Caco-2 (cell line): ENCODE measurements at places on chromosomes 11 and 22. TPM values are rescaled to one million over a fixed set of nuclear protein-coding genes. Genes with fewer than 3 reads are reported as not detected.
A peak's percentile ranks its signal among the peaks of the same experiment; 100 is the strongest.

Gene RBMXL2
- not detected in 2 replicates for total RNA-seq

- DNase-seq: no peak
Measured at GRCh38 chr11:115775846-115776245, 271.6 kb upstream of the CADM1 start.

- no peak for DNase-seq
Measured at GRCh38 chr11:36241497-36241896, 47.7 kb downstream of the COMMD9 start.

Gene IGHMBP2
- total RNA-seq: 49.1 and 55.5 TPM in 2 replicates

Gene SVIP
- 19.6 and 21.0 TPM in 2 replicates for total RNA-seq

GRCh38 chr11:18769802-18770456 is 21.7 kb downstream of the PTPN5 start:
- DNase-seq: no peak

Gene EFCAB6
- not detected in 2 replicates for total RNA-seq

Gene RRAS2
- total RNA-seq: 86.2 and 94.7 TPM in 2 replicates

Gene PRG2
- total RNA-seq: not detected in 2 replicates

- no peak for DNase-seq
Measured at GRCh38 chr22:40621309-40622151, 15.0 kb downstream of the MRTFA start.

- DNase-seq: no peak
Measured at GRCh38 chr11:131537748-131538147, 167.3 kb downstream of the NTM start.

DNA sequence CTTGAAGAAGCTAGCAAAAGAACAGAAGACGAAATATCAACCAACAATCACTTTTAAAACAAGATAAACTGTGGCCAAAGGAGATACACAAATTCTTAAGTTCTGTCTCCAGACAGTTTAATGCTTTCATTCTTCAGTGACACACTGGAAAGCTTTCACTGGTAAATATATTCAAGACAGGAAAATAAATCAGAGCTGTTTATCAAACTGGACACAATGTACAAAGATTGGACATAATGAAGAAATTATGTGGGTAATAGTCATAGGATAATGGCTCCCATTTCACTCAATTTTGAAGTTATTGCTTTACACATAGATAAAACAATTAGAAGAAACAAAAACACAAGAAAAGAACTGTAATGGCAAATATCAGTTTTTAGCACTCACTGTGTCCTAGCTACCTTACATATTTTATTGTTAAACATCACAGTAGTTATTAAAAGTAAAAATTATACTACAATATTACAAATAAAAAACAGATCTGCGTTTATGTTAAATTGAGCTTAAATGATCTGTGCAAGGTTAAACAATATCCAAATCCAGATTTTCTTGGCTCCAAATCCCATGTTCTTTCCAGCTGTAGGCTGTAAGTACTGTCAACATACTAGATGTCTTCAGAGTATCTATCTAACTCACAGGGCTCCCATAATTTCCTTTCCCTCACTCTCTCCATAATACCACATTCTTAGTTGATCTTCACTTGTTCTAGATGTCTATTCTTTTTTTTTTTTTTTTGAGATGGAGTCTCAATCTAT is 38.6 kb upstream of the NOX4 start:
- no peak for DNase-seq

DNA sequence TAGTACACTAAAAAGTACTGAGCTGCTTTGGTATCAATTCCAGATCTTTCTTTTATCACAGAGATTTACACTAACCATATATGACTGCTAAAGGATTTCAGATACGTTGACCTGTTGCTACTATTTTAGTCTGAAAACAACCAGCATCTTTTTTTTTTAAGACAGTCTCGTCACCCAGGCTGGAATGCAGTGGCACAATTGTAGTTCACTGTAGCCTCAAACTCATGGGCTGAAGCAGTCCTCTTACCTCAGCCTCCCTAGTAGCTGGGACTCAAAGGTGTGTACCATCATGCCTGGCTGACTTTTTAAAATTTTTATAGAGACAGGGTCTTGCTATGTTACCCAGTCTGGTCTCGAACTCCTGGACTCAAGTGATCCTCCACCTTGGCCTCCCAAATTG is 24.2 kb upstream of the L3MBTL2 start:
- no peak for DNase-seq

Gene RIMBP3B
- not detected in 2 replicates for total RNA-seq

DNA sequence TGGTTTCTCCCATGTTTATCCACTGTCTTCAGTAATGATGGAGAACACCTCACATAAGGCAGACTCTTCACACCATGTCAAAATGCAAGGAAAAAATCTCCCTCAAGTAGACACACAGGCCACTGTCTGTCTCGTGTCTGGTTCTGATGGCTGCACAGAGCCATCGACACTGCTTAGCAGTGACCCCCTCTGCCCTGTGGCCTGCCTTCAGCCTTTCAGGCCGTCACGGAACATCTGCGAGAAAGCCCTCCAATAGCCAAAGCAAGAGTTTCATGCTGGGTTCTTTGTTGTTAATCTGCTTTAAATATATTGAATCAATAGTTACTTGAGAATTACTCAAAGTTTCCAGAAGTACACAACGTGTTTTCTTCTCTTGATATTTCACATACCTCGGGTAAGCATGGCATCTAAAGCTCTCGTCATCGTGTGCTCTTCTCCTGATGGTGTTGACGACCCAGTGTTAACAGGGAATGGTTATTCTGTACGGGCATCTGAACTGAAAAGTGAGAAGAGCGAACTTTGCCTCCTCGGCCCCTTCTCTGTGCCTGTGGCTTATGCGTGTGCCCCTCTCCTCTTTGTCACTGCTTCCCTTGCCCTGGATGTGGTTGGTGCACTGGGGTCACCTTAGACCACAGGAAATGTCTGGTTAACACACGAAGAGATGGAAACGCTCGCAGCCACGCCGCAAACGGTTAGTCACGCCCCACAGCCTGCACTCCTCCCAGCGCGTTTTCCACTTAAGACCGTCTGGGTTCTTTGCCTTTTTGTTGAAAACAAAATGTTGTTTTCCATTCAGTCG is 33.4 kb upstream of the CTTN start:
- no peak for DNase-seq

Gene DDX25
- not detected in 2 replicates for total RNA-seq

Gene XPNPEP3
- 32.4 and 35.4 TPM in 2 replicates for total RNA-seq

DNA sequence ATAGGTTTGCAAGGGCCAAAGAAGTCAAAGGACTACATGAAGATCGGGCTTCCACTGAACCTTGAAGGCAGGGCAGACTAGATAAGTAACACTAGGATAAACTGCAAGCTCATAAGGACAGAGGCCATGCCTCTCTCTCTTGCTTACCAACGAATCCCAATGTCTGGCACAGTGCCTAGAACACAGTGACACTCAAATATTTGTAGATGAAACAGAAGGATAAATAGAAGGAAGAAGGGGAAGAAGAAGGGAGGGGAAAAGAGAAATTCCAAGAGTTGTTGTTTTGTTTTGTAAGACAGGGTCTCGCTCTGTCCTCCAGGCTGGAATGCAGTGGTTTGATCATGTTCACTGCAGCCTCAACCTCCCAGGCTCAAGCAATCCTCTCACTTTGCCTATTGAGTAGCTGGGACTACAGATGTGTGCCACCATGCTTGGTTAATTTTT is 26.9 kb downstream of the SIK3 start:
- DNase-seq: no peak

GRCh38 chr11:8080069-8080670 is 841 bp upstream of the TUB start:
- DNase-seq: no peak

DNA sequence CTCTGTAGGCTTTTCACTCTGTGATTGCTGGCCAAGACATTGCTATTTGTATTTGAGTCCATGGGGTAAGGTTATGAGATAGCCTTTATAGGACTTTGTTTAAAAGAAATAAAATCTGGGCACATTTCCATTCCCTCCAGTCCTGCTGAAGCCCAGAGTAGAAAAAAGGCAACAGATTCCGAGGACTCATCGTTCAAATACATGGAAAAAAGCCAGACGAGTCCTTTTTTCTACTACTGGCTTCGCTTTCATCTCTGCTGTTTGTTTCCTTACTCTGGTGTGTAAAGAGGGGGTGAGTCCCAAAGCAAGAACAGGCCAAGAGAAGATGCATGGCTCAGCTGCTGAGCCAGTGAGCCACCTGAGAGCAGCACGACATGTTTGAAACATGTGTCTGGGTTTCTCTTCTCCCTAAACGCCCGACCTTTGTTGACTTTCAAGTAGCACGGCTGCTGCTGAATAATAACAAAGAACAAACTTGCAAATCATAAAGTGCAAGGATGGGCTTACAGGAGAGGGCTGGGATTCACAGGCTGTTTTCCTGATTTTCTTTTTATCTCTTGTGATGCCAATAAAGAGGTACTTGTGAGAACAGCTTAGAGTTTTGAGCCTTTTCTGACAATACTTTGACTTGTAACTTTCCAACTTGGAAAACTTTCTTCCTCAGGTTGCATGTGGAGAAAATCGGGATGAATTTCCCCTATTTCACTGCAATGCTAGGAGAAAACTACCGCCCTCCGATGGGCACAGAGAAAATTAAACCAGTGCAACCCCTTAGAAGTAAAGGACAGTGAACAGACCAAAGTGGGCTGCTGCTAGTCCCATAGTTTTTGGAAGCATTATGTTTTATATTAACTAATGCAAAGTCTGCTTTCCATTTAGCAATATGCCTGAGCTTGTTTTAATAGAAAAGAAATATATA is 195.2 kb upstream of the RAG2 start:
- peak; percentile 5 for DNase-seq

Gene OR4A16
- not detected in 2 replicates for total RNA-seq

- DNase-seq: no peak
Measured at GRCh38 chr11:9142732-9143131, 51.3 kb upstream of the SCUBE2 start.

DNA sequence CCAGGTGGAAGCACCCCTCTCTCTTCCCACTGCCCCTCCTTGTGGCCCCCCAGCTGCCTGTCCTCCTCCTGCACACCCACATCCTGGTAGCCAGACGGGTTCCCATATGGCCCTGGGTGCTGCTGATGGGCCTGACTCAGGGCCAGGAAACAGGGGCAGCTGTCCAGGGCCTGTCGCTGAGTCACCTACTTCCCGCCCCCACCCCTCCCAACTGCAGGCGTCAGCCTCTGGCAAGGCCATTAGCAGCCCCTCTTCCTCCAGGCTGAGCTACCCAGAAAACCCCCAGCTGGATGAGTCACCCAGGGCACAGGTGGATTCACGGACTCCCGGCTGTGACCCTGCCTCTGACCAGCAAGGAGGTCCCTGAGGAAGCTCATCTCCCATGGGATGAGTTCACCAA is 6.9 kb upstream of the GAL start:
- DNase-seq: no peak

- peak; percentile 71 for DNase-seq
Measured at GRCh38 chr11:18384157-18384641, 10.2 kb upstream of the LDHA start.

DNA sequence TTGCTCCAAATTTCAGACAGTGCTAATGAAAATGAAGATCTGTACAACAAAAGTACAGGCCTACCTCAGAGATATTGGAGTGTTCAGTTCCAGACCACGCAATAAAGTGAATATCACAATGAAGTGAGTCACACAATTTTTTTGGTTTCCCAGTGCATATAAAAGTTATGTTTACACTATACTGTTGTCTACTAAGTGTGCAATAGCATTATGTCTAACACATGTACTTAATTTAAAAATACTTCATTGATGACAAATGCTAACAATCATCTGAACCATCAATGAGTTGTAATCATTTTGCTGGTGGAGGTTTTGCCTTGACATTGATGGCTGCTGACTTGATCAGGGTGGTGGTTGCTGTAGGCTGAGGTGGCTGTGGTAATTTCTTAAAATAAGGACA is 60.6 kb upstream of the E2F8 start:
- no peak for DNase-seq

Gene PAMR1
- total RNA-seq: 12.9 and 17.9 TPM in 2 replicates

- DNase-seq: no peak
Measured at GRCh38 chr11:63491240-63491587, 247 bp upstream of the PLAAT5 start.

DNA sequence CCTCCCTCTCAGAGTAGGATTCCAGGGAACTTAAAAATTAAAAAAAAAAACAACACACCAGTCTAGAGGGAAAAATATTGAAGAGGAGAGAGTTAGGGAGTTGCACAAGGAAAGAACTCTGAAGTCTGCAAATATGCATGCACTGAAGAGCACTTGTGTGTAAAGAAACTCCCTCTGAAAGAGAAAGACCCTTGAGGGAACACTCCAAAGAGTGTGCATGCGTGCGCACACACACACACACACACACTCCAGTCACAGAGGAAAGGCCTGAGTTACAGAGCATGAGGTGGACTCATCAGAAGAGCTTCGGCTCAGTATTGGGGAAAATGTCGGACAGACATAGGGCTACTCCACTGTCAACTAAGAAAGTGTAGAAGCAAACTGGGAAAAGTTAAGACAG is 30.1 kb downstream of the GGTLC2 start:
- DNase-seq: no peak

Gene RASSF10
- 0.91 and 1.3 TPM in 2 replicates for total RNA-seq

DNA sequence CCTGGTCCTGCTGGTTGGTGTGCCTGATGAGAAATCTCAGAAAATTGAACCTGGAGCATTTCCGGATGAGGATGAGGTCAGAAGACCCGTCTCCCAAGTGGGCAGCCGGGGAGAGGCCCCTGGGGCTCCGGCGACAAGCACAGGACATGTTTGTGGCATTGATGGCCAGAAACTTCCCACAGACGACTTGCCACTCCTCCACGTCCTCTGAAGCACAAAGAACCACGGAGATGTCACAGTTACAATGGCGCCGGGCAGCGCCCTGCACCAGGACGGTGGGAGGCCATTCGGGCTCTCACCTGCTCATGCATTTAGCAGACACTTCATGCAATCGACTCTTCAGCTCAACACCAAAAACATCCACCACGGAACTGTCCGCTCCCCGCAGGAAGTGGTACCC is 46.5 kb downstream of the CERK start:
- DNase-seq: no peak

GRCh38 chr11:58647141-58647699 is 24.8 kb downstream of the CNTF start:
- no peak for DNase-seq

Gene PYGM
- total RNA-seq: 0.51 and 1.4 TPM in 2 replicates

Gene FZD4
- total RNA-seq: 60.6 and 78.4 TPM in 2 replicates

Gene SLC35F2
- 42.5 and 44.9 TPM in 2 replicates for total RNA-seq

Gene HYLS1
- 2.0 and 2.5 TPM in 2 replicates for total RNA-seq

Gene SEC14L2
- 9.4 and 11.0 TPM in 2 replicates for total RNA-seq

Gene KCNJ1
- not detected in 2 replicates for total RNA-seq

DNA sequence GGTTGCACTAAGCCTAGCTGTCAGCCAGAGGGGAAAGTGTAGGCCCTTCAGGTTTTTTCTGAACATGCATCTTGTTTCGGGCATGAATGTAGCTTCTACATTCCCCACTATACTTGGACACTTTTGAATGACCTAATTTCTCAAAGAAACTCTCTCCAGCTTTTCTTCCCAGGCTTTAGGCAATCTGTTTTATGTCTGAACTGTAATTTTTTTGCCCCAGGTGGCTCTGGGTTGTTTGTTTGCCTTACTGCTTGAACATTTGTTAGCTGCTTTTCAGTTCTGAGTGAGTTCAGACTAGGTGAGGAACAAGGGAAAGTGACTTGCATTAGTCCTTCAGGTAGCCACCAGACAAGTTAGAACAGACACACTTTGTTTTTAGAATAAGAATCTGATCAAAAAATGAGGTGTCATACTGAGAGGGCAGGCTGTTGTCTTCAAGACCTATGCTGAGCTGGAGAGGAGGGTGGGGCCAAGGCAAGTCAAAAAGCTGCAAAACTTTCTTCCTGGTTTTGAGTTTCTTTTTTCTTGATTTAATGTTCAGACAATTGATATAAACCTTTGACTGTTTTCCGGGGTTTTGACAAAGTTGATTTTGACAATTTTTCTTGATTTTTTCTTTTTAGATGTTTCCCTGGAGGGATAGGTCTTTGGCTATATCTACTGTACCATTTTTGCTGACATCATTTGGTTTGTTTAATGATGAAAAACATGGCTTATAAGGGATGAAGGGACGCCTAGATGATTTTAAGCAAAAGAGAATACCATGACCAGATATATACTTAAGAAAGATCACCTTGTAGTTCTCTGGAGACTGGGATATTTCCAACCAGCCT is 182.8 kb downstream of the WNT11 start:
- DNase-seq: no peak
